ENCODE measurements at places on chromosomes 3 and 15.
A peak's percentile ranks its signal among the peaks of the same experiment; 100 is the strongest.

- DNase-seq, result no peak
Observed at GRCh38 chr3:131812433-131812832, 222.4 kb downstream of the CPNE4 start.

DNA sequence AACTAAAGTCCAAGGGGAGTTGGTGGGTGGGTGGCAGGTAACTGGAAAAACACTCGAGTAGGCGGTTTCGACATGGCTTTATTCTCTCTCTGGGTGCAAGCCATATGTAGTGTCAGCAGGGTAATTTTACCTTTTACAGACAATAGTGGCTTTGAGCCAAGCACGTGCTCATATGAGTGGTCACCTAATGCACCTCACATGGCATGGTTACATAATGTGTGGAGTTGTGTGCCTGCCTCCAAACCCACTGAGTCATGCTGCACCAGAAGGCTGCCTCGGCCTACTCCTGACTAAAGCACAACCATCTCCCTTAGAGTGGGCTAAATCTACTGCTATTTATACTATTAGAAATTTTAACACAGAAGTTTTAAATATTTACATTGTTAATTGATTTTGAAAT, 16.5 kb downstream of the CCRL2 start:
- no peak for DNase-seq

DNA sequence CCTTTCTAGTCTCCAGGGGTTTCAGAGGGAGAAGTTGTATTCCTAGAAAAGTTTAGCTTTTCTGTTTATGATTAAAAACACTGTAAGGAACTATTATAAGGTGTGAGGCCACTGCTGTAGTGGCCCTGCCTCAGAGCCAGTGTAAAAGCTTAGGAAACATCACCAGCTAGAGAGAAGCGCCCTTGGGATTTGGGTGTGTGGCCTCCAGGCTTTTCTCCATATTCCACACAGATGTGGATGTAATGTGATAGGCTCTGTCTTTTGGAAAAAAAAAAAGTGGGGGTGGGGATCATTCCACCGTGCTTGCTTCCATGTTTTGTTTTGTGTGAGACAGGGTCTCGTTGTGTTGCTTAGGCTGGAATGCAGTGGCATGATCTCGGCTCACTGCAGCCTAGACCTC, 13.9 kb downstream of the SEC61A1 start:
- no peak for DNase-seq

DNA sequence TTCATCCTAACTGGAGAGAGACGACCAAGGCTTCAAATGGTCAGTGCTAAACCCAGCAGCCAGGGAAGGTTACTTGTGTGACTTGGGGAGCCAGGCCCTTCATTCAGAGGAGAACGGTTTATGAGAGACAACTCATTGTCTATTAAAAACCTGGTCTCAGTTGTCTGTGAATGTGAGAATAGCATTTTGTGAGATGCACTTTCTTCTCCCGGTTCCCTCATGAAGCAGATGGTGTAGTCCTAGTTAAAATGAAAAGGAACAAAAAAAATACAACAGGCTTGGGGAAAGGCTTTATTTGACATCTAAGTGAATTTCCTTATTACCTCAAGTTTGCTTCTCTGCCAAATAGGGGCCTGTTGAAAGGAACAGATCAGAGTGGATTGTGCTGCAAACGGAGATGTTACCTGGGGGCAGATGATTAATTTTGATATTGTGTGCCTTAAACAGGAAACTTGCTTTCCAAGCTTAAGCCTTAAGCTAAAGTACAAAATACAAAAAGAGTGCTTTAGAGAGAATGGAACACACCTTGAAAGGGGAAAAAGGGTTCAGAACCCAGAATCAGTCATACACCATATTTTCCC, 202.7 kb upstream of the BHLHE40 start:
- DNase-seq, result no peak

- no peak for DNase-seq
Observed at GRCh38 chr3:85068911-85069310, 110.1 kb downstream of the CADM2 start.

- DNase-seq, result no peak
Observed at GRCh38 chr3:72077473-72078259, 292.7 kb upstream of the PROK2 start.

GRCh38 chr3:135034291-135034768, 239.3 kb downstream of the EPHB1 start:
- no peak for DNase-seq

DNA sequence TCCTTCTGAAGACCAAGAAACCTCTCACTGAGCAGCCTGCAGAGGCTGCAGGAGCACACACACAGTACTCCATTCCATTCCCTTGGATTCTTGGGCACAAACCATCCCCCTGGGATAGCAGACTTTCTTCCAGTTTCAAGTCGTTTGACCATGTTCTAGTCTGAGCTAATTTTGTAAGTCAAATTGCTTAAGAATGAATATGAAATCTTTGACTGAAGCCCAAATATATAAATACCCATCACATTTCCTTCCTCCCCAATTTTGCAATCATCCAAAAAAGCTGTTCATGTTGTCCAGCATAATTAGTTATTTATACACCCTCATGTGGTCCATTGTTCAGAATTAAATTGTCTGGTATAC, 231.2 kb upstream of the TPRG1 start:
- DNase-seq, result peak; percentile 34

GRCh38 chr3:53186726-53187125, 25.7 kb downstream of the PRKCD start:
- no peak for DNase-seq

GRCh38 chr3:56806407-56806806, 4.7 kb upstream of the ARHGEF3 start:
- DNase-seq, result no peak

GRCh38 chr3:1783995-1784394, 314.7 kb upstream of the CNTN4 start:
- DNase-seq, result no peak
